ENCODE measurements at places on chromosomes 7 and 10.

- DNase-seq, result no peak
These were observed 493.3 kb upstream of the SORCS1 start for GRCh38 chr10:107657851-107658250.

DNA sequence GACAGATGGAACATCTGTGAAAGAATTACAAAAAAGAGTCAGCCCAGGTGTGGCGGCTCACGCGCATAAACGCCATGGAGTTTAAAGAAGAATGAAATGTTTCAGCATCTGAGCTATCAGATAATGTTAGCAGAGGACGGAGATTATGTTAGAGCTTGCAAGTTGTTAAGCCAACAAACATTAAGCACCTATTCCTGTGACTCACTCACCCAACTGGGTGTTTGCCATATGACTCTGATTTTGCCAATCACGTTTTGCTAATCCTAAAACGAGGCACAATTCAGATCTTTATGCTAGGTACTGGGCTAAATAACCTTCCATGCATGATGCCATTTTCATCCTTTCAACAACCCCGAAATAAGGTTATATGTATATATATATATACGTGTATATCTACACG is 29.0 kb upstream of the CCNY start:
- DNase-seq, result no peak

DNA sequence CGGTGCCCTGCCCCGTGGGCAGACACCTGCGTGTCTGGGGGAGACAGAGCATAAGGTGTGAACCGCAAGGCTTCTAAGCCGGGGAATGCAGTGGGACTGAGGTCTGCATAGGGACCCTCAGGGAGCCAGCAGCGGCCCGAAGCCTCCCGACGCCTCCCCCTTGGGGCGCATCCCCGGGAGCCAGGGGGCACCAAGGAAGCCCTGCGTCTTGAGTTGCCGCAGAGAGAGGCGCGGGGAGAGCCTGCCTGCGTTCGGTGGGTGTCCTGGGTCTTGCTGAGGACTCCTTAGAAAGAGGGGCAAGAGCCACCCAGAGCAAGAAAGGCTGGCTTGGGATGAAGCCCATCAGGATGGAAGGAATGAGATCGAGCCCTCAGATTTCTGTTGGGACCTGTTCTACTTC is 18.2 kb upstream of the UNCX start:
- no peak for DNase-seq

DNA sequence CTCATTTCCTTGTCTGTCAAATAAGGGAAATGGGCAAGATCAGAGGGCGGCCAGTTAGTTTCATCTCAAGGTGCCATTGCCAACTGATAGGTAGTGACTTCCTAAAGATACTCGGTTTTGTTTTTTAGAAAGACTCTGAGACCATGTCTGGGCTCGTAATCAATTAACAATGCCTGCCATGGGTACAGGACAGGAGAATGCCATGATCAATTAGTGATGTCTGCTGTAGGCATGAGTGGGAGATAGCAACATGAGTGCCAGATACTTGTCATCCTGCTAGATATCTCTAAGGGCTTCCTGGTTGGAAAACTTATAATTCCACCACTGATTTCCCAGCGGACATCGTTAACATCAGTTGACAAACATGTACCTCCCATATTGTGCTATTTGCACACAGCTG is 64.8 kb downstream of the SH3PXD2A start:
- DNase-seq, result no peak

GRCh38 chr10:77965294-77965693 is 38.7 kb upstream of the DLG5 start:
- no peak for DNase-seq
